T-helper 2 cell (primary cell): ENCODE measurements at places on chromosomes 7 and 10.

- DNase-seq: no peak
Measured at GRCh38 chr10:2620827-2621521, 446.4 kb upstream of the PFKP start.

DNA sequence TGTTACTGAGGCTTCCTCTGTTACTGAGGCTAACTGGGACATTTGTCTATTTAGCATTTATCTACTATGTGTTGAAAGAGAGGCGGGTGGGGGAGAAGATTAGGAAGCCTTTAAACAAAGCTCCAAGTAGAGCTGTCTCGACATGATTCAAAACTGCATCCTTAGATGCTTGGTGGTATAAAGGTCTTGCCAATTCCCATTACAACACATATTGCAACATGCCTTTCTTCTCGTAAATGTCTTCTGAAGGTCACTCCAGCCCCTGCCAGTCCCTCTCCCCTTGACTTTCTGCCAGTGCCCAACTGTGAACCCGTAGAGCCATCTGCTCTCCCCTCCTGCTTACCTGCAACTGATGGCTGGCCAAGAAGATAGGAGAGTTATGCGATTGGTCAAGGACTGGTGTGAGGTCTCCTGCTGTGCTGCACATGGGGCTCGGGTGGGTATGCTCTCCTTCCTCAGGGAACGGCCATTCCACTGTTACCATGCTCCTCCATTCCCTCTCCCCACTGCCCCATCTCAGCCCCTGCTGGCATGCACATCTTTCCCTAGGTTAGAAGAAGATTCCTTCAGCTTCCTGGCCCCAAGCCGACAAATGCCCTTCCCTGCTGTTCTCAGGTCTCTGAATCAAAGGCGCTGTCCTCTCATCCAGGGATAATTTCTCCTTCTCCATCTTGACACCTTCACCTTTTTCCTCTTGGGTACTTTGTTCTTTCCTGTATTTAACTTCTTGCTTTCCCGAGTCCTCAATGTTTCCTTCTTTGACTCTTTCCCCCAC lies 43.6 kb upstream of the ZNF32 start:
- DNase-seq: no peak

DNA sequence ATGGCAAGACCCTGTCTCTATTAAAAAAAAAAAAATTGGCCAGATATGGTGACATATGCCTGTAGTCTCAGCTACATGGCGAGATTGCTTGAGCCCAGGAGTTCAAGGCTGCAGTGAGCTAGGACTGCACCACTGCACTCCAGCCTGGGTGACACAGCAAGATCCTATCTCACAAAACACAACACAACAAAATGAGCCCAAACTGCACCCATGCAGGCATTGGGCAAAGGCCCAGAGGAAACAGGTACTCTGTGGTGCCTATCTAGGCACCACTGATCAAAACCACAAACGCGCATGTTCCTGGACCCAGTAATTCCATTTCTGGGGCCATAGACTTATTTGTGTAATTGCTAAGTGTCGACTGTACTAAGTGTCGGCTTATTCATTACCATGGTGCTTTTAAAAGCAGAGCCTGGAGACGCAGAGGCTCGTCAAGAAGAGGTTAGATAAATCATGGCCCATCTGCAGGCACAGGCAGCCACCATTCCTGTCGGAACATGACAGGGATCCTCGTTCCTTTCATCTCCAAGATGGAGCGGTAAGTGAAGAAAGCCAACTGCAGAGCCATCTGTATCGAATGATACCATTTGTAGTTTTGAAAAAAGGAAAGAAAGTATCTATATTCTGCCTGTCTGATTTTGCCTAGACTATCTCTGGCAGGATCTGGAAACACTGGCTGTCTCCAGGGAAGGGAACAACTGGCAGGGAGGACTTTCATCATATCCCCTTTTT lies 160.4 kb upstream of the RHEB start:
- DNase-seq: no peak

DNA sequence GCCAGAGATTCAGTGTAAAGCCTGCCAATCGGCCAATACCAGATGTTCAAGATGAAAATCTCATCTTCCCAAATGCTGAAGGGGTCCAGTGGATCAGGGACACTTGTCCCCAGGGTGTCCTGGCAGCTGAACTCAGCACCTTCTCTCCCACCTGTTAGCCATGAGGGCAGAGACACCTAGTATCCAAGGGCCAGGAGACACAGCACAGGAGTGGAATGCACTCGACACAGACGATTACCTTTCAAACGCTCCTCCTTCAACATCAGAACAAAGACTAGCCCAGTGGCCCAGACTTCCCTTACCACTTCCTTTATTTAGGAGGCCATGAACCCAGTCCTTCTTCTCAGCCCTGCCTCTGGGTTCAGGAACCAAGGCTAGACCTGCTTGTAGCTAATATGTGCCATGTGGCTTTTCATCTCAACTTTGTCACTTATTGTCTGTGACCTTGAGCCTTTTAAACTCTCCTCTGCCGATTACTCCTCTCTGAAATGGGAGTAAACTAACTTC lies 180.3 kb upstream of the PLXNA4 start:
- no peak for DNase-seq

DNA sequence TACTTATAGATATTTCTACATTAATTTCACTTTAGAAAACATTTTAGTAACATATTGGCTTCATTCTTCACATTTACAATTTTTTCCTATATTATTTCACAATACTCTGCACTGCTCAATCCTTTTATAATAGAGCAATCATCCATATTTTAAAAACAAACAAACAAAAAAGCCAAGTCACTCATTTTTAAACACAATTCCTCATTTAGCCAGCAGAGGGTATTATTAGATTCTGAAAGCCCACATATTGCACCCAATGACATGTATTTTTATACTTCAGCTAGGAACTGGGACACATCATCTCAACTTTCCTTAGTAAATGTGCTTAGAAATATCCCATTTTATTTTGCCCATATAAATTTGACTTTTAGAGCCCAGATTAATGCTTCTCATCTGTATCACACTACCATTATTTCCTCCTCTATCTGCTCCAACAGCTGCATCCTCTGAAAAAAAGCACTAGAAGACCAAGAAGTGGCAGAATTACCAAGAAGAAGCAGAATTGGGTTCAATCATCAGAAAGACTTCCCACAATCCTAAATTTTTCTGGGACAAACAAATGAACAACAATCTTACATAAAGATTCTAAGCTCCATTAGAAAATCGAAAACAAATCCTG lies 29.5 kb downstream of the CTNNA3 start:
- DNase-seq: no peak

- DNase-seq: no peak
Measured at GRCh38 chr10:53314876-53315275, 542.3 kb upstream of the MBL2 start.

DNA sequence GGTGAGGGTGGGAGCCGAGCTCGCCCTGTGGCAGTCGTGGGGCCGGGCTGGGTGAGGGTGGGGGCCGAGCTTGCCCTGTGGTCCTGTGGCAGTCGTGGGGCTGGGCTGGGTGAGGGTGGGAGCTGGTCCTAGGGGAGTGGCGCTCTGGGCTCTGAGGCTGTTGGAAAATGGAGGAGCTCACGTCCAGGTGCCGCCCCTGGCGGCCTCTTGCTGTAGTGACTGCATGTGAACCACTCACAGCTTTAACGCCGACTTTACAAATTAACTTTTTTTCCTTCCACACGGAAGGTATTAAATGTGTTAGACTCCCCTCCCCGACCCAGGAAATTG lies 312.6 kb downstream of the WDR37 start:
- peak; percentile 21 for DNase-seq

- DNase-seq: no peak
Measured at GRCh38 chr7:5452937-5453540, 29.4 kb upstream of the TNRC18 start.

GRCh38 chr10:273088-273487 lies 137.8 kb downstream of the ZMYND11 start:
- no peak for DNase-seq

- DNase-seq: no peak
Measured at GRCh38 chr7:74012842-74013249, 15.1 kb upstream of the ELN start.

DNA sequence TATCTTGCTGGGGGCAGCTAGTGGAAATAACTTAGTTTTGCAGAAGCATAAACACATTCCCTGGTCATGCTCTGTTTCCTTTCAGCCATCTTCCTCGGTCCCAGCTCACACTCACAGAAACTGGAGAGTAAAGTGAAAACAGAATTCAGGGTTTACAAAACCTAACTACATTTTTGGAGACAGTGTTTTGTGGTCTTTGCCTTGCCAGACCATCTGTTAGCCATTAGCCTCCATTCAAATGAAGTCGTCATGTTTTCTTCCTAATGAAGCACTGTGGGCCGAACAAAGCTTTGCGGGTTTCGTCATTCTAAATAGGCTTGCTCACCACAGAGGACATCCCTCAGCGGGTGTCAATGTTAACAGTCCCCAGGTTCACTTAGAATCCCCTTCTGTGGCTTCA lies 214.6 kb upstream of the TMEM72 start:
- no peak for DNase-seq
